ENCODE measurements at places on chromosomes 6 and 20.

GRCh38 chr6:148021165-148021564 lies 321.5 kb upstream of the SASH1 start:
- DNase-seq: no peak

DNA sequence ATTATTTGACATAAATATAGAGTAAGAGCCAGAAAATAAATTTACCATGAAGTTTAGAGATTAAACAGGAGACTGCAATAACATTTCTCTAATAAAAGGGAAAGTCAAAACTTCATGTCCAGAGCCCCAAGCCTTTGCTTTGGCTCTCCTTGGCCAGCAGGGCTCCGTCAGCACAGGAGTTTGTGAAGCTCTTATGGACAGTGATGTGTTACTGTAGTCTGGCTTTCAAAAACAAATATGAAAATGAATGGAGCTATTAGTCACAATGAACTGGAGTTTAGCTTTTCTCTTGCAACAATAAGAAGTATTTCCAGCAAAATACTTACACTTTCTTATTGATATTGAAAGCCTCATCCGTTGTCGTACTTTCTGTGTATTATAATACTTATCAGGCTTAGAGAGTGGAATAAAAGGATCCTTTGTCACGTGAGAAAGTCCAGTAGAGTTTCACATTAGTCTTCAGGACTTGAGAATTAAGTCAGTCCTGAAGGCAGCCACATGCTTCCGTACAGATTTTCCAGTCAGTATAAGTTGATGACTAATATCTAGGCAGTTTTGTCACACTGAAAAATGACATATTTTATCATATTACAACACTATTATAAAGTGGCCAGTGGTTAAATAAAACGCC lies 117.0 kb upstream of the PRL start:
- DNase-seq: no peak

GRCh38 chr6:34284563-34285447 lies 36.0 kb upstream of the SMIM29 start:
- DNase-seq: no peak

DNA sequence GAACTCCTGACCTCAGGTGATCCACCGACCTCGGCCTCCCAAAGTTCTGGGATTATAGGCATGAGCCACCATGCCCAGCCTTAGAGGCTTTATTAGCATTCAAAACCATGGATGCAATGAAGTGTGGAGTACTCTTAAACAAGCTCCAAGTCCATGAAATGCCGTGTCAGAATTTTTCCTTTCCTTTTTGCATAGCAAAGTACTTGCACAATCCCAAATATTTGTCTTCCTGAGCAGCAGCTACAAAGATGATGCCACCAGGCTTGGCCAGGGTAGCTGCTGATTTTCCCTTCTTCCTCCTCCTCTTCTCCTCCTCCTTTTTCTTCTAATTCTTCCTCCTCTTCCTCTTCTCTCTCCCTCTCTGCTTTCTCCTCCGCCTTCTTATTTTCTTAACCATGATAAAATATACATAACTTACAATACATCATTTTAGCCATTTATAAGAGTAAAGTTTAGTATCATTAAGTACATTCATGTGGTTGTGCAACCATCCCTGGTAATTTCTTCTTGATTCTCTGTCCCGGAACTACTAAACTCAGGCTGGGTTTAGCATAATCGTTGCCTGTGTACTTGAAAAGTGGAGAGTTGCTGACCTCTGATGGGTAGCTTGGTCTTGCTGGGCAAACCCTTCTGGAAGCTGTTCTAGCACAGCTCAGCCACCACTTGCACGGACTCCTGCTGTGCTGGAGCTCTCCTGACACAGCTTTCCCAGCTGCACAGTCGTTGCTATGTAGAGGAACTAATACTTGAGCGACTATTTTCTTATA lies 20.3 kb downstream of the MUCL3 start:
- no peak for DNase-seq

- no peak for DNase-seq
Observed at GRCh38 chr6:150684161-150684560, 84.5 kb downstream of the PLEKHG1 start.

GRCh38 chr6:93282521-93283031 lies 136.8 kb downstream of the EPHA7 start:
- DNase-seq: no peak

DNA sequence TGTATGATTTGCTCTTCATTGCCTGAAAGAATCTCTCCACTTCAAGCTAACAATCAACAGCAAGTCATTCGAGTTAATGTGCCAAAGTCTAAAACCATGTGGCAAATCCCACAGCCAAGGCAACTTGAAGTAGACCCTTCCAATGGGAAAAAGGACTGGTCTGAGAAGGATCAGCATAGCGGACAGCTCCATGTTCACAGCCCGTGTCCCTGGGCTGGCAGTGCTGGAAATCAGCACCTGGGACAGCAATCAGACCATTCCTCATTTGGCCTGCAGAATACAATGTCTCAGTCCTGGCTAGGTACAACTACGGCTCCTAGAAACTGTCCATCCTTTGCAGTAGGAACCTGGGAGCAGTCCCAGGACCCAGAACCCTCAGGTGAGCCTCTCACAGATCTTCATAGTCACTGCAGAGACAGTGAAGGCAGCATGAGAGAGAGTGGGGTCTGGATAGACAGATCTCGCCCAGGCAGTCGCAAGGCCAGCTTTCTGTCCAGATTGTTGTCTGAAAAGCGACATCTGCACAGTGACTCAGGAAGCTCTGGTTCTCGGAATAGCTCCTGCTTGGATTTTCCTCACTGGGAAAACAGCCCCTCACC lies 1.1 kb downstream of the GJA10 start:
- no peak for DNase-seq

DNA sequence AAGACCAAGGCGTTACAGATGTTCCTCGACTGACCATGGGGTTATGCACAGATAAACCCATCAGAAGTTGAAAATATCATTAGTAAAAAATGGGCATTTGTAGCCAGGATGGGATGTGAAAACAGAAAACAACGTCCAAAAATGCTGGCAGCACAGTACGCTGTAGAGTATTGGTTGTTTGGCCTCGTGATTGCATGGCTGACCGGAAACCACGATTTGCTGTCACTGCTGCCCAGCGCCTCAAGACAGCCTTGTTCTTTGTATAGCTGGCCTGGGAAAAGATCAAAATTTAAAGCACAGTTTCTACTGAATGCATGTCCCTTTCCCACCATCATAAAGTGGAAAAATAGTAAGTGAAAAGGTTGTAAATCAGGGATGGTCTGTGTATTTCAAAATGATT lies 41.9 kb downstream of the MTHFD1L start:
- no peak for DNase-seq

DNA sequence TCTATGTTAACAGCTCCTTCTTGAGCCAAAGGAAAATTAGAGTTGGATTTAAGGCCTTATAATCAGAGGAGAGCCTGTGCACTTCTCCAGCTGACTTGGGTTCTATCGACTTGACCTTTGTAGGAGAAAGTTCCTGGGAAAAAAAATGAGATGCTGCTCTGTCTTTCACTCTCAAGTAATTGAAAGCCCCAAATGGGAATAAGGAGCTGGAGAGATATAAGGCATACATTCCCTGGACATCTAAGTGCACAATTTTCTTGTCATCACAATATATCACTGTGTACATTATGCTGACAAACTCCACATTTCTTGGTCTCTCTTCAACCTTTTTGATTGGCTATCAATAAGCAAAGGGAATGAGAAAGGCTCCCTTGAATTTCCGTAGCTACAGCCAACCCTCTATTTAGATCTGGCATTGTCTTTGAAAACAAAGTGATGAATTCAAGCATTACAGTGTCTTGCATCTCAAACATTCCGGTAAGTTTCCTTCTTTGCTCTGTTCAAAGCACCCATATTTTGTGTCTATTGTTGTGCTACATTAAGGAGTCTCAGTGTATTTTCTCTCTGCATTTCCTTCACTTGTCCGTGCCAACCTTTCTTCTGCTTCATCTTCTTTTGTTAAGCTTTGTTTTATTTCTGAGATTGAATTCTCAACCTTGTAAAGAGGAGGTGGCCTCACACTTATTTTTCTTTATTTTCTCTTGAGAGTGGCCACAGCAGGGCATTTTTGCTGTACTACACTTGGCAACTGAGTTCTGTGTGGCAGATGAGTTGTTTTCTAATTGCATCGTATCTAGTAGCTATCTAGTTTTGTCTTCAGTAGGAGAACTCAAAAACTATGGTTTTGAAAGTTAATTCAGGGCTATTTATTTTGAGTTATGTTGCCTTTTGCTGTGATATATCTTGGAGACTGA lies 450.3 kb upstream of the MAN1A1 start:
- DNase-seq: no peak

GRCh38 chr6:82006027-82006738 lies 241.4 kb downstream of the IBTK start:
- DNase-seq: no peak

DNA sequence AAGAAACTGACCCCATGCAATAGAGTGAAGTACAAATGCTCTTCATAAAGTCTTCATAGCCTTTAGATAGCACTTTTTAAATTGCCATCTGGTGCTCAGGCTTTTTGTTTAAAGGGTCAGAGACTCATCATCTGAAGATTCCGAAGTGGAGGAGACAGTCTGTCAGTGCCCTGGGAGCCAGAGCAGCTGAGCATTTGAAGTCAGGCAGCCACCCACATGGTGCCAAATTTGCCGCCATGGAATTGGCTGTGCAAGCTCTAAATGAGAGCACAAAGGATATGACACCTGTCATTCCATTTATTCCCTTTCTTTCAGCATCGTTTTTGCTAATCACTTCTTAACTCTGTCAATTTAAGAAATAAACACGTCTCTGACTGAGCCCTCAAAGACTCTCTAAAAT lies 32.8 kb upstream of the CEP162 start:
- no peak for DNase-seq

GRCh38 chr6:169118346-169118830 lies 135.3 kb downstream of the THBS2 start:
- DNase-seq: no peak

DNA sequence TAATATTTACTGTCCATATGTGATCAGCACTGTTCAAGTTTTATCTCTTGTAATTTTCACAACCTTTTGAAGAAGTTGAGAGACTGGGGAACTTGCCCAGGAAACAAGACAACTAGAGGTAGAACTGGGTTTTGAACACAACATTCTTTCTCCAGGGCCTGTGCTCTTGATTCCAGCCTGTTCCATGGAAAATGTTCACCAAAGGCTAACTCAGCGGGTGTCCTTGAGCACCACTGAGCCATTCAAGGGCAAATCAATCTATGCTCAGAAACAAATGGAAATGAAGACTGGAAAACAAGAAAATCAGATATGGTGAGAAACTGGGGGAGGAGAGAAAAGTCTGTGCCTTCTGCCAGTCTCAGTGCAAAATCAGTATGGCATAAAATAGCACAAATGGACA lies 682.2 kb upstream of the AGPAT4 start:
- DNase-seq: no peak

GRCh38 chr6:128422200-128422599 lies 98.2 kb downstream of the PTPRK start:
- no peak for DNase-seq

DNA sequence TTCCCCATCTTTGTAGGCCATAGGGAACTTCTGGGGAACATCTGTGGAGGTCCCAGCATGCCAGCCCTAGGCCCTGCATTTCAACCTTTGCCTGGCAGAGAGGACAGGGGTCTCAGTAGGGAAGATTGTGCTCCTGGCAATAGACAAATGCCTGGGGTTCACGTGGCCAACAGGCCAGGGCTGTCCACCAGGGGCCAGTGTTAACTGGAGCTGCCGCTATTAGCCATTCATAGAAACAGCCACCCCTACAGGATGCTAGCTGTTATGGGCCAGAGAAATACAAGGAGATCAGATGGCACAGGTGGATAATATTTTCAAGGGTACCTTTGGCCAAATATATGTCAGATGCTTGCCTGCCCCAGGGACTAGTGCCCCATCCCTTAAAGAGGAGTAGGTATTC lies 932.9 kb downstream of the QKI start:
- DNase-seq: no peak

GRCh38 chr6:10531503-10531902 lies 10.4 kb downstream of the GCNT2 start:
- DNase-seq: peak; percentile 36

DNA sequence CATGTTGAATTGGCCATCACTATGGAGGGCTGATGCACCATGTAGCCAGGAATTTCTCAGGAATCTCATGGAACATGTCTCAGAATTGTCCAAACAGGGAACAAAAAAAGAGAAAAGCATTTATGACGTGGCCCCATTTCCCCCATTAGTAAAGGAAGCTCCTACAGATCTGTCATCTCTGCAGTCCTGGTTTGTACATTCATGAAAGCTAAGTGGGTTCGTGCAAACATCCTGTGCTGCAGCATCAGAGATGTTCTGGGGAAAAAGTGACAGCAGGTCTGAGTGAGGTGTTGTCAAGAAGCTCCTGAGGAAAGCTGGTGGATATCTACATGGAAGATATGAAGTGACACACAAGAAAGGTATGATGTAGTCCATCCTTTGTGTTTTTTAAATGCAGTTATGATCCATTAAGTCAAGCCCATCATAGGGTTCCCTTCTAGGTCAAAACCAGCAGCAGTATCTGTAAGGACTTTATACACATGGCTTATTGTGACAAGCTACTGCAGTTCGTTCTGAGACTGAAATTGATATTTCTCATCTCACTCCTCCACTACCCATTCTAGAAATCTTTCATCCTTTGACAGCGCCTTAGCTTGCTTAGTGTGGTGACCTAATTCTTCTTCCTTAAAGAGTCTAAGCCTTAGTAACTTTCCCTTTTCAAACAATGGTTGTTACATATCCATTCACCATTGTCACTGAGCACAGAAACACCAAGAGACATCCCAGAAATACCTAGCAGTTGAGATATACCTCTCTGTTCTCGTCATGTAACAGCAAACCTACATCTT lies 200.0 kb upstream of the TCF21 start:
- DNase-seq: no peak

DNA sequence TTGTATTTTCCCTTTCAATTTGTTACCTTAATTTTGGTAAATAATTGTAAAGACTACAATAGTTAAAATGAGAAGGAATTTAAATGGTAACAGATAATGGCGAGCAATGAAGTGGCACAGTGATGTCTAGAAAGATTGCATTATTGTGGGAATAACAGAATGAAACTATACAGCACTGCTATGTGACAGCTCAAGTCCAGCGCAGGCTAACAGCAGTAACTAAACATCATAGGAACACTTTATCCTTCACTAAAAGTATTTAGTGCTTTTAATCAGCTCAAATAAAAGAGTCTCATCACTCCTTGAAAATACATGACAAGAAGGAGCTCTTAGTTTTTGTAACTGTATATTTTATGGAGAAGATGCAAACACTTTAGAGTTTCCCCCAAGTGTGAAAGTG lies 190.8 kb downstream of the TENT5A start:
- DNase-seq: no peak
